Activated CD4-positive, alpha-beta memory T cell treated with anti-CD3 and anti-CD28 coated beads for 36 hours (primary cell): ENCODE measurements at places on chromosomes 5 and 9. TPM values are rescaled to one million over a fixed set of nuclear protein-coding genes. Genes with fewer than 3 reads are reported as not detected.

DNA sequence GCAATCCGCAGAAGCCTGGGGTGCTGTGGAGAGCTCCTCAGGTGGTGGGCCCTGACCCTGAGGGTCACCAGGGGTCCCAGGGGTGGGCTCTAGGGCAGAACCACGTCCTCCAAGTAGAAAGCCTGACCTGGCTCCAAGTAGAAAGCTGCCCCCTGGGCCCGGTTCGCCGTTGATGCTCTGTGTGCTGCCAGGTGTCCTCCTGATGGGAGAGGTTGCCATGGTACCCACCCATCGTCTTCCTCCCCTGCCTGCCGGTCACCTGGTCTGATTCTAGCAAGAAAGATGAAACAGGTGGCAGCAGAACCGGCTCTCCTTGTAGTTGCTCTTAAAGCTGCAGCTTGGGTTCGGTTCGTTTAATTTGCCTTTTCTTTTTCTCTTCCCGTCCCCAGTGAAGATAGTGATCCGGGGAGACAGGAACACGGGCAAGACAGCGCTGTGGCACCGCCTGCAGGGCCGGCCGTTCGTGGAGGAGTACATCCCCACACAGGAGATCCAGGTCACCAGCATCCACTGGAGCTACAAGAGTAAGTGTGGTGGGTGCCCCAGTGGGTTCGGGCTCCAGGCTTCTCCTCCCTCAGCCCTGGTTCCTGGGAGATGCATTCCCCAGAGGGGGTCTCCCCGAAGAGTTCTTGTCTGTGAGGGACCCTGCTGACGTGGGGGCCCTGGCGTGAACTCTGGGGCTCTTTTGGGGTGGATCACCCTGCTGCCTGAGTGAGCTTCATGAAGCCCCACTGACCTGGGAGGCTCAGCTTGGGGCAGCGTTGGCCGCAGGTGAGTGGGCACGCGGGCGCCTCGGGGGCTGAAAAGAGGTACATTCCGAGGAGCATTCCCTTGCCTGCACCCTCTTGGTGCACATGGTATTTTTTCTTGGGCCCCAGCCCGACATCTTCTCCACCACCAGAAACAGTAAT is 15.6 kb downstream of the RABL6 start:
- DNase-seq, result no peak

DNA sequence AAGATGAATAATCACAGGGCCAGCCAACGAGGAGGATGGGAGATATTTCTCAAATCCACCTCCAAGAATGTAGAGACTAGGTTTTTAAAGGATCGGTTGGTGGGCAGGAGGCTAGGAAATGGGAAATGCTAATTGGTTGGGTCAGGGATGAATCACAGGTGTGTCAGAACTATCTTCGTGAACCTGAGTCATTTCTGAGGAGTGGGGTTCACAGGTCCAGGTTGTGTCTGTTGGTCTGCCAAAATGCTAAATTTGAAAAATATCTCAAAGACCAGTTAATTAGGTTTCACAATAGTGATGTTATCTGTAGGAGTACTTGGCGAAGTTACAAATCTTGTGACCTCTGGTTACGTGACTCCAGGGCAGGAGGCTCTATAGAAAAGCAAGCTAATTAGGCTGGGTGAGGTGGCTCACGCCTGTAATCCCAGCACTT is 2.6 kb upstream of the PLAA start:
- DNase-seq, result no peak

ZNF608 gene
- not detected for total RNA-seq

- no peak for DNase-seq
Observed at GRCh38 chr5:87210743-87211142, 56.9 kb upstream of the RASA1 start.

CDX1 gene
- not detected for total RNA-seq

GRCh38 chr9:297104-297972 is 82.7 kb downstream of the DOCK8 start:
- DNase-seq, result peak; percentile 45

- no peak for DNase-seq
Observed at GRCh38 chr5:2531318-2531717, 220.2 kb downstream of the IRX2 start.

- no peak for DNase-seq
Observed at GRCh38 chr5:2861605-2862004, 110.1 kb upstream of the IRX2 start.

PCDHB5 gene
- not detected for total RNA-seq

GRCh38 chr9:102309379-102309778 is 570.9 kb upstream of the GRIN3A start:
- DNase-seq, result no peak

GRCh38 chr5:179284751-179285631 is 60.3 kb downstream of the ADAMTS2 start:
- DNase-seq, result no peak

DNA sequence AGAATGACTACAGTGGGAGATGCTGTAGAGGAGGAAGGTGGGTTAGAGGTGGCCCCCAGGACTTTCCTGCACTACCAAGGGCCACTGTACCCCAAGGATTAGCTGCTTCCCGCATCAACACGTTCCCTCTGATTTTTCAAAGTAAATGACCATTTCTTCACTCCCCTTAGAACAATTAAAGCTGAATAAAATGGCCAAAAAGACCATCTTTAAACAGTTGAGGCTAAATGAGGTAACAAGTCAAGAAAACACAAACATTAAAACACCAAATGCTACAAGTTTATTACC is 740 bp upstream of the ERAP1 start:
- DNase-seq, result no peak

DNA sequence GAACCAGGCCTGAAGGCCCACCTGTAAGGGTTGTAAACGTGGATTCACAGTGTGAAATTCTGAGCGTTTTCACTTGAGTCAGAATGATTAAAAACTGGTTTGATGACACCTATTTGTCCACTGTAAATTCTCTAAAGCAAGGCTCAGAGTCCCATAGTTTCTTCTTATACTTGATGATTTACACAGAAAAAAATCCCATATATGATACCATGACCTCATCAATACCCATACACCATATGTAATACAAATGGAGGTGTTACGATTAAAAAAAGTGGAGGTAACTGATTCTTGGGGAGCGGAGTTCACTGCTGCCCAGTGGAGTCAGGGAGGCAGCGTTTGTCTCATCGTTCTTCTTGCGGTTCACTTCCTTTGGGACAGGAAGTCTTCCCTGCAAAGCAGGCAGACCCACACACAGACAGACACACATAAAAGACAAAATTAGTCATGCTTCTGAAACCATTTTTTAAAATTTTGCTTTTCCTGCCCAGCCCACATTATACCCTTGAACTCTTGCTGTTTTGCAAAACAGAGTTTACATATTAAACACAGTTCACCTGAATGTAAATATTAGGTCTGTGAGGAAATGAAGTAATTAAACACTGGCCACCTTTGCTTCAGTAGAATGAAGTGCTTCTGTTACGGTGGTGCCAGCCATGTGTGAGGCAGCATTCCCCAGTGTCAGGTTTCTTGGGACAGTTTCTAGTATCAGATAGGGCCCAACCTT is 26.2 kb downstream of the NREP start:
- DNase-seq, result no peak

ZNF366 gene
- not detected for total RNA-seq

DNA sequence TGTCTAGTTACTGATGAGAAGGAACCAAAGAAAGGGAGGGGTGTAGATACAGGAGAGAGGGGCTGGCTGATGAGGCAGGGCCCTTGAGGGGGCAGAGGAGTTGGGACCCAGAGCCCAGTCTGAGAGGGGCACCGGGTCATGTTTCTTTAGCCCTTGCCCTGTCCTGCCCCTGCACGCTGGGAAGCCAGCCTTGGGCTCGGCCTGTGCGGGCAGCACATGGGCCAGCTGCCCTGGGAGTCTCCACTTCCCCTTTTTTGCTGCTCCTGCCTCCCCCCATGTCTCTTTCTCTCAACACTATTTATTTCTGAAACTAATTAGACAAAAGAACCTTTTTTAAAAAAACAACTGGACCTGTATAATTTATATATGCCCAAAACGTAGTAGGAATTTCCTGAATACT is 20.5 kb downstream of the MVB12B start:
- DNase-seq, result no peak

DNA sequence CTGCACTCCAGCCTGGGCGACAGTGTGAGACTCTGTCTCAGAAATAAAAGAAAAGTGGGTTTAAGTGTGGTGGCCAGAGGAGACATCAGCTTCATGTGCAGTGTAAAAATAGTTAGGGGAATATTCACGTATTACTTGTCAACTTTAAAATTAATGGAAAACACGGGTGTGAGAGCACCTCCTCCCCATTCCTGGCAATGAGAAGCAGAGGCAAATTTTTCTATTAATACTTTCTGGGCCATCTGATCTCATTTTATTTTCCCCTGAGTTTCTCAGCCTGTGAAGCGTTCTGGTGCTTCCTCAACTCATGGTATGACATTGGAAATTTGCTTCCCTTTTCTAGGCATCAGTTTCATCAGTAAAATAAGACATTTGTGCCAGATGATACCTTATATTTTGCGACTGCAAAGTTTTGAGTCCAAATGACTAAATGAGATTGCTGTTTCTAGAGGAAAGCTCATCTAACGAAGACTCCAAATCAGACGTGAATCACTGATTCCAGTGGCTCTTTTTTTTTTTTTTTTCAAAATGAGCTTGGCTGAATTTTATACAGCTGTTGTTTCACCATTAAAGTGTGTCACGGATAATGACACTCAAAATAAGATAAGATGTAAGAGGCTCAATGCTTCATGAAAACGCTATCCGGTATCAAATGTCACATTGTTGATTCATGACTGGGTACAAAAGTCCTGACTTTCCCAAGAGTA is 104.6 kb downstream of the MSX2 start:
- DNase-seq, result no peak

GRCh38 chr5:171888051-171888481 is 102.4 kb downstream of the SMIM23 start:
- no peak for DNase-seq

DNA sequence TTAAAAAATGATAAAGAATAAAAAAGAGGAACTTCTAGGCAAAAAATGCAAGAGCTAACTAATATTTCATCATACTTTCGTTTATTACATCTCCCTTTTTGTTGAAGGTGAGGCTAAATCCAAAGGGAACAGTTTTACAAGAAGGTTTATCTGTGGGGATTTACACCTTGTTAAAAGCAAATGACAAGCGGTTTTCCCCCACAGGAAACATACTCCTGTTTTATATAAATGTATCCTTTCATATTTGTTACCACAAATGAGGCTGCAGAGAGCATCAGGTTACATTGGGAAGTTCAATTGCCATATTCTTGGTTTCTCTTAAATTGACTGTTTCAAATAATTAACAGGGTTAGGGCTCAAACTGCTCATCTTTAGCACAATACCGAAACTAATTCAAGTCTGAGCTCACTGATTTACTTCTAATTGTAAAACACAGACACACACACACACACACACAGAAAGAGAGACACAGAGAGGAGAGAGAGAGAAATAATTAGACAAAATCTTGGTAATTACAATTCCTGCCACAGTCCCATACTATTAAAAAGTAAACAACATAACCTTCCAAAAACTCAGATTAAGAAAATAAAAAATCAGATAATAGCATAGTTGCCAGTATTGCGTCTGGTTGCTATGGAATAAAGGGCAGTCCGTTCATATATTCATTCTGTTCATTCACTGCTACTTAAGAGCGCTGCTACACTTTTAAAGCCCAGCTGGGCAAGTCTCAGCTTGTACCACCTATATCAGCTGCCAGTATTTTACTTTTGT is 17.1 kb downstream of the RFX3 start:
- DNase-seq, result no peak

- DNase-seq, result peak; percentile 56
Observed at GRCh38 chr5:78509884-78510769, 138.4 kb downstream of the LHFPL2 start.

MEGF10 gene
- total RNA-seq, result not detected

STING1 gene
- 344 TPM for total RNA-seq

GRCh38 chr5:10319202-10319851 is 11.6 kb upstream of the CMBL start:
- DNase-seq, result no peak

DNA sequence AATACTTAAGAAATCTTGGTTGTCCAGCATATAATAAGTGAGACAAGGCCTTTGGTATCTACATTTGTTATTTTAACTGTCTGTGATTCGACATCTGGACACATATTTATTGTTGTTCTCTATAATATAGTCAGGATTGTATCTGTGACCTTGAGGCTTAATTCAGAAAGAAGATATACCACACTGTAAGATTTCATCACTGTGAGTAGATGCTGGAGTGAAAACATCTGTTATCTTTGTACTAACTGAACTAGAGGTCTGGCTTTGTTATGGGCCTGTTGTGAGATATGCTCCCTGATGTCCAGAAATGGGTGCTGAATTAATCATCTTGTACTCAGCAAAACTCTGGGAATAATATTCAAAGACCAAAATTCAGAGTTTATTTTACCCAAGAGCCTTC is 148.5 kb downstream of the ISOC1 start:
- no peak for DNase-seq

- DNase-seq, result no peak
Observed at GRCh38 chr5:67619636-67620035, 423.0 kb upstream of the CD180 start.

MPDZ gene
- total RNA-seq, result not detected

DNA sequence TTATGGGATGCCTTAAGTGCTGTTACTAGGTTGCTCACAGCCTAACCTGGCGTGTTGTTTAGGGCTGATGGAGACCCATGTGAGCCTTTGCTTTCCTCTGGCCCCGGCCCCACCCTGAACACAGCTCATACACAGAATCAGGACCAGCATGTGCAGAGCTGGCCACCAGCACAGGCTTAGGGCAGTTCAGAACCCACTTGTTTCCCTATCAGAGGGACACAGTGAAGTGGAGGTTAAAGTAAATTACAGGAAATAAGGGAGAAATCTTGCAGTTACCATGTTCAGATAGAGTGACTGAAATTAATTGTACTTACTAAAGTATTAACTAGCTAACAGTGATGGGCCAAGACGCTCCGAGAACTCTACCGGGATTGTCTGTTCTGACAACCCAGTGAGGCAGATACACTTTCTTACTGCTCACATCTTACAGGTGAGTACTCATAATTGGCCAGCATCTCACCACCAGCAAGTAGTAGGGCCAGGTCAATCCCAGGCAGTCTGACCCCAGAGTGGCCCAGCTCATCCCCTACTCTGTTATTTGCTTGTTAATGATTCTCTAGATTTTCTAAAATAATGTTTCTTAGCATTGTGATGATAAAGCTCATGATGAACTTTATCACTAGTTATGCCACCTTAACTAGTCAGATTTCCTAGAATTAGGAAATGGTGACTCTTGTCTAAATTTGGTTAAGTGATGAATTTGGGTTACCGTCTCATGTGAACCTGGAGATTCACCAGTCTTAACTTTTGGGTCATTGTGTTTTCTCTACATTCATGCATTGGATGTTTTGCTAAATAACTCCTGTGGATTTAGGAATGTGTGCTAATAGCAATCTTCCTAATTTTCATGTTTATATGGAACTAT is 15.4 kb downstream of the CCT5 start:
- no peak for DNase-seq

DNA sequence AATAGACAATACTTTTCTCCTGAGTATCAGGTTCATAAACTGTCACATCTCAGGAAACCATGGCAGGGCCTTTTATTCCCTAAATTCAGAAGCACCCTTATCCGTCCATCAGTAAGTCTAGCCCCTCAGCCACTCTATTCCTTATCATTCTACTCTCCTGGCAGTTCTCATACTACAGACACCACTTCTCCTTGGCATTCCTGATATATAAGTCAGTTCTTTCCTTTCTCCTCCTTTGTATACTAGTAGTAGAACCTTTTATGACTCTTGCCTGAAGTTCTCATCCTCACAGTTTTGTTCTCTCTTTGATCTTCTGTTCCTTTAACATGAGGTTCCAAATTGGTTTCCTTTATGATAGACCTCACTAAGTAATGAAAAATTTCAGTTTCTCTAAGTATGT is 29.3 kb downstream of the GRAMD2B start:
- no peak for DNase-seq
